ENCODE measurements at places on chromosomes 12 and 14. TPM values are rescaled to one million over a fixed set of nuclear protein-coding genes. Genes with fewer than 3 reads are reported as not detected.
A peak's percentile ranks its signal among the peaks of the same experiment; 100 is the strongest.

DCN gene
- 241 TPM for total RNA-seq

EFS gene
- 2.2 TPM for total RNA-seq

LMNTD1 gene
- 4.3 TPM for total RNA-seq

CMA1 gene
- total RNA-seq: not detected

KRT73 gene
- total RNA-seq: not detected

VRTN gene
- total RNA-seq: not detected

MEG3 gene
- total RNA-seq: 32.5 TPM

PRB3 gene
- not detected for total RNA-seq

PPP1R3E gene
- 1.3 TPM for total RNA-seq

DNA sequence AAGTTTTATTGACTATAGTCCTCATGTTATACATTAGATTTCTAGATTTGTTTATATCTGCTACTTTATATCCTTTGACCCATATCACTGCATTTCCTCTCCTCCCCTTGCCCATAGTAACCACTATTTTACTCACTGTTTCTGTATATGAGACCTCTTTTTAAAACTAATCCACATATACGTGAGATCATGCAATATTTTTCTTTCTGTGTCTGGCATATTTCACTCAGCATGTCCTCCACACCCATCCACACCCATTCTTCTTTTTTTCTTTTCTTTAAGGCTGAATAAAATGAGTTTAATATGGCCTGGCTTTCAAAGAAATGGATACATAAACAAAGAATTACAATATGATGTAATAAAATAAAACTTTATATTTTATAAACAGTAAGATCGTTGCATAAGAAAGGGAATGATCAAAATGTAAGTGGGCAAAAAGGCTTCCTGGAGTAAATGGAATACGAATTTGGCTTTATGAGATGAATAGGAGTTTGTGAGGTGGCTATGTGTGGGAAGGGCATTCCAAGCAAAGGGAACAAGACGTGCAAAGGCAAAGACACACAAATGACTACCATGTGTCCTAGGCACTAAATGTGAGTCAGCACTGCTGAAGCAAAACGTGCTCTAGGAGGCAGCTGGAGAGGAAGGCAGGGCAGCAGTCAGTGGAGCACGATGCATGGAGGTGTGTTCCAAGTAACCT, 53.2 kb upstream of the HIF1A start:
- peaks cover 6% of the 10 kb centered on the region for H3K4me1 ChIP-seq
- DNase-seq: peak; percentile 68
- peak overlapping the region; percentile 27 for H3K27ac ChIP-seq
- no peak overlapping the region for H3K4me3 ChIP-seq

- no peaks in the 10 kb centered on the region for H3K36me3 ChIP-seq
- H3K27me3 ChIP-seq: no peaks in the 10 kb centered on the region
- DNase-seq: no peak
- no peaks in the 10 kb centered on the region for H3K4me1 ChIP-seq
Observed at GRCh38 chr12:38157274-38157932, 159.2 kb upstream of the ALG10B start.

DNA sequence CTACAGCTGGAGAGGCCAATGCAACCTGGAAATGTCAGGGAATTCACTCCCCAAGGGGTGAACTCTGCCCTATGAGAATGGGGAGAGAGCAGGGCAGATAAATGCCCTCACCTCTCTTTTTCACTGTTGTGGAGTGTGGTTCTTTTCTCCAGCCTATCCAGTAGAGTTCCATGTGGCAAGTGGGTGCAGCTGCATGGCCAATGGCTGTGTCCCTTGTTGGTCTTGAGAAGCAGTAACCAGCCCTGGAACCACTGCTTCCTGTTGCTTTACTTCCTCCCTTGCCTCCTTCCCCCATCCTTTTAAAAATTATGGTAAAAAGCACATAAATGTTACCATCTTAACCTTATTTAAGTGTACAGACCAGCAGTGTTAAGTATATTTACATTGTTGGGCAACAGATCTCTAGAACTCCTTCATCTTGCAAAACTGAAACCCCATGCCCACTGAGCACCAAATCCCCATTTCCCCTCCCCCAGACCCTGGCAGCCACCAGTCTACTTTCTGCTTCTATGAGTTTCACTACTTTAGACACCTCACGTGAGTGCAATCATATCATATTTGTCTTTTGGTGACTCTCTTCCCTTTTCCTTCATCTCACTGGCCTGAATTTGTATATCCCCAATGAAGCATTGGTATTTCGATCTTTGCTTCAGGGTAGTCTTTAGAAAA, 77.0 kb upstream of the GRIP1 start:
- no peaks in the 10 kb centered on the region for H3K36me3 ChIP-seq
- H3K27me3 ChIP-seq: no peaks in the 10 kb centered on the region
- no peaks in the 10 kb centered on the region for H3K4me1 ChIP-seq
- no peak overlapping the region for H3K4me3 ChIP-seq

- DNase-seq: peak; percentile 20
- H3K27ac ChIP-seq: no peak overlapping the region
- H3K4me3 ChIP-seq: no peak overlapping the region
- peaks cover 2% of the 10 kb centered on the region for H3K4me1 ChIP-seq
- no peaks in the 10 kb centered on the region for H3K27me3 ChIP-seq
Observed at GRCh38 chr14:71050227-71050823, 143.1 kb downstream of the PCNX1 start.

DNA sequence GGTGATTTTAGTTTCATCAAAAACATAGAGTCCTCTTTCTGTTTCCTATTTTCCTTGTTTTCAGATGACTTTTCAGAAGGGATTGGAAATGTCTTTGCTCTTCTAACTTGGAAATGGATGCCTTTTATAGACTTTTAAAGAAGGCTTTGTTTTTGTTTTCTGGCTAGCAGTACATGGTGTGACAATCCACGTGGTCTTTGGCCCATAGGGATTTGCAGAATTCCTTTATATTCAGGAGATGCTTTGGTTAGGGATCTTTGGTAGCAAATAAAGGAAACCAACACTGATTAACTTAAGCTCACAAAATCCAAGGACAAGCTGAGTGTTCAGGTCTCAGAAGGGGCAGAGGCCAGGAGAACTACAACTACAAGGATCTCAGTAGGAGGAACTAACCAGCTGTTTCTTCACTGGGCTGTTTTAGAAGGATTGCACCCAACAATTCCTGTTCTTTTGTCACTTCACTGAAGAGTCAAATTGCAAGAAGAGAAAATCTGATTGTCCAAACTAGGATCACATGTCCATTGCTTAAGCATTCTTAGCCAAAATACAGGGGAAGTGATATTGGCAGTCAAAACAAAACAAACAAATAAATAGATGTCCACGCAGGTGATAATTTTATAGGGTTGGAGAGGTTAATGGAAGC, 58.6 kb upstream of the MANSC4 start:
- H3K36me3 ChIP-seq: no peaks in the 10 kb centered on the region
- DNase-seq: no peak
- H3K27ac ChIP-seq: no peak overlapping the region
- no peaks in the 10 kb centered on the region for H3K27me3 ChIP-seq
- H3K4me1 ChIP-seq: 0 out of 2 replicates have a peak, but pooled peaks cover 2% of the 10 kb centered on the region
- H3K4me3 ChIP-seq: no peak overlapping the region

DNA sequence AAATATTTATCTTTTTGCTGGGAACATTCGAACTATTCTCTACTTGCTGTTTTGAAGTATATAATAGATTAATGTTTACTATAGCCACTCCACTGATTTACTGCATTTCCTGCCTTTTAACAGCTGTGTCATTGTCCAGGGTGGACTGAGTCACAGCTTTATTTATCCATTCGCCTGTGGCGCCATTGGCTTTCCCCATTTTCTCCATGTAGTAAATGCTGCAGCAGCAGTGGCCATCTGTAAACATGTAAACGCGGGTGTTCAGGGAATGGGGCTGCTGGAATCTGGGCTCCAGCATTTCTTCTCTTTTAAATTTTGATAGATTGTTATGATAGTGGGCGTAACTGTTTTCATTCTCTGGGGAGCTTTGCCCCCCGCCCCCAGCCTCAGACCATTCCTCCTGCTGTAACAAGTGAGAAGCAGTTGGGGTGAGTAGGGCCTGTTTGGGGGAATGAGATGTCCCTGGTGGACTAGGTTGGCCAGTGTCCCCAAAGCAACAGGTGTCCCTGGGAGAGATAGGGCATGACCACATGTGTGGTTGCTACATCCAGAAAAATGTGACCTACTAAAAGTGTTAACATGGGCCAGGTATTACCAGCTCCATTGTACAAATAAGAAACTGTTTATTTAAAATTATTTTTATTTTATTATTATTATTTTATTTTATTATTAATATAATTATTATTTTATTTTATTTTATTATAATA, 32.9 kb downstream of the RIN3 start:
- H3K36me3 ChIP-seq: no peaks in the 10 kb centered on the region
- DNase-seq: peak; percentile 82
- H3K4me1 ChIP-seq: peaks cover 7% of the 10 kb centered on the region
- no peak overlapping the region for H3K4me3 ChIP-seq
- H3K27me3 ChIP-seq: no peaks in the 10 kb centered on the region

- no peaks in the 10 kb centered on the region for H3K36me3 ChIP-seq
- peaks cover 19% of the 10 kb centered on the region for H3K27me3 ChIP-seq
- H3K27ac ChIP-seq: no peak overlapping the region
- no peak overlapping the region for H3K4me3 ChIP-seq
- DNase-seq: no peak
Observed at GRCh38 chr12:5377997-5378592, 53.8 kb upstream of the NTF3 start.

DNA sequence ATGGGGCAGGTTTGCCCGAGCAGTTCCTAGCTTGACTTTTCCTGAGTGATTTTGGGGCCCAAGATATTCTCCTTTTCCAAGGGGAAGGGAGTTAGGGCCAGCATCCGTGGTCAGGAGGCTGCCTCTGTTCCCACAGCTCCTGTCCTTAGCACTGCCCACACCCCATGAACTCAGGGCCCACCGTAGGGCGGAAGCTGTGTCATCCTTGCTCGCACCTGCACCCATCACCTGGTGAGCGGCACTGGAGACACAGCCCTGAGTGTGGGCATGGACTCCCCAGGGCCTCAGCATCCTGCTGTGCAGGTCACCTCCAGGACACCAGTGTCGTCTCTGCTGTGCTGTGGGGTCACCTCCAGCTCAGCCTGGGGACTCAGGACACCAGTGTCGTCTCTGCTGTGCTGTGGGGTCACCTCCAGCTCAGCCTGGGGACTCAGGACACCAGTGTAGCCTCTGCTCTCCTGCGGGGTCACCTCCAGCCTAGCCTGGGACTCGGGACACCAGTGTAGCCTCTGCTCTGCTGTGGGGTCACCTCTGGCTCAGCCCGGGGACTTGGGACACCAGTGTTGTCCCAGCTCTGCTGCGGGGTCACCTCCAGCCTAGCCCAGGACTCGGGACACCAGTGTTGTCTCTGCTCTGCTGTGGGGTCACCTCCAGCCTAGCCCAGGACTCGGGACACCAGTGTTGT, 322.9 kb downstream of the ADGRD1 start:
- no peaks in the 10 kb centered on the region for H3K36me3 ChIP-seq
- DNase-seq: no peak
- no peak overlapping the region for H3K4me3 ChIP-seq
- H3K27me3 ChIP-seq: no peaks in the 10 kb centered on the region

Measured in IMR-90 (cell line).